PC-9 (cell line): ENCODE measurements at places on chromosomes 11 and 22. TPM values are rescaled to one million over a fixed set of nuclear protein-coding genes. Genes with fewer than 3 reads are reported as not detected.

DNA sequence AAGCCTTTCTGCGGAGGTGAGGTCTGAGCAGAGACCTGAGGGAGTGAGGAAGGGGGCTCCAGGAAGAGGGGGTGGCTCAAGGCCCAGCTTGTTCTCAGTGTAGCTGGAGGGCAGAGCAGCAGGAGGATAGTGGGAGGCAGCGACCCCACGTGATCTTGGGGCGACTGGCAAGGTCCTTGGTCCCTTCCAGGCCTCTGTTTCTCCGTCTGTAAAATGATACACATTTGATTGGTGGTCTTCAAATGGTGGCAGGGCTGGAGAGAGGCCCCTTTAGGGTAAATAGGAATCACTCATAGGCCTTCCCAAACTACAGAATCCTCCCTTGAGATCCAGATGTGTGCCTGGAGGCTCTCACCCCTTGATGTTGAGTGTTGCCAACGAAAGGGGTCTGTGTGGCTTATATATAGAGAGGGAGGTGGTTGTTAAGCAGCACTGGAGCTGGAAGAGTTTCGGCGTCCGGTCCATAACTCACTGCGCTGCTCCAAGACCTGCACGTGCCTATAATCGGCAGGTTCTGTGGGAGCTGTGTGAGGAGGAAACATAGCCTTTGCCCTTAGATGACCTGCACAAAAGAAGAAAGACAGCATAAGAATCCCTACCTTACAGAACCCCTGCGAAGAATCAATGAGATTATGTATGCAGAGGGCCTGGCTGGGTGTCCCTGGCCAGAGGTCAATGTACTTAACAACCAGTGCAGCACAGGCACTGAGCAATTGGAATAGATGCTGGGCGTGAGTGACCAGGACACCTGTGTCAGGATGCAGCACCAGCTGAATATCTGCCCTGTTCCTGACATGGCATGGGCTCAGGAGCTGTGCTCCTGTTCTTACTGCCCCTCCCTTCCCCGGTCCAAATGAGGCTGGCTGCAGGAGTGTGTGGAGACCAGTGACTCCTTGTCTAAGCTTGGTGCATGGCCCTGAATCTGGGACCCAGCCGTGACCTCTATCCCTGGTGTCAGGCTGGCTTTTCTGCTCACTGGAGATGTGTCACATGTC, 28.7 kb downstream of the OTOG start:
- DNase-seq: no peak

DNA sequence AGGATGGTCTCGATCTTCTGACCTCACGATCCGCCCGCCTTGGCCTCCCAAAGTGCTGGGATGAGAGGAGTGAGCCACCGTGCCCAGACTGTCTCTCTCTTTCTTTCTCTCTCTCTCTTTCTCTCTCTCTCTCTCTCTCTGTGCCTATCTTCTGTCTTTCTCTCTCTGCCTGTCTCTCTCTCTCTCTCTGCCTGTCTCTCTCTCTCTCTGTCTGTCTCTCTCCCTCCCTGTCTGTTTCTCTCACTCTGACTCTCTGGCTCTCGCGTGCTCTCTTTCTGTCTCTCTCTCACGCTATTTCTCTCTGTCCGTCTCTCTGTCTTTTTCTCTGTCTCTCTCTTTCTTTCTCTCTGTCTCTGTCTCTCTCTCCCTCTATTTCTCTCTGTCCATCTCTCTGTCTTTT, 3911.2 kb upstream of the OR11H1 start:
- no peak for DNase-seq

The MPEG1 gene
- total RNA-seq: not detected in 2 replicates

GRCh38 chr11:95322539-95322938, 91.5 kb upstream of the SESN3 start:
- no peak for DNase-seq

The HMOX1 gene
- 18.4 and 23.7 TPM in 2 replicates for total RNA-seq

The GPHA2 gene
- 1.0 and 2.1 TPM in 2 replicates for total RNA-seq

The OR2AG2 gene
- 0.11 and 0.25 TPM in 2 replicates for total RNA-seq
